ENCODE measurements at places on chromosomes 11 and 22. TPM values are rescaled to one million over a fixed set of nuclear protein-coding genes. Genes with fewer than 3 reads are reported as not detected.

DNA sequence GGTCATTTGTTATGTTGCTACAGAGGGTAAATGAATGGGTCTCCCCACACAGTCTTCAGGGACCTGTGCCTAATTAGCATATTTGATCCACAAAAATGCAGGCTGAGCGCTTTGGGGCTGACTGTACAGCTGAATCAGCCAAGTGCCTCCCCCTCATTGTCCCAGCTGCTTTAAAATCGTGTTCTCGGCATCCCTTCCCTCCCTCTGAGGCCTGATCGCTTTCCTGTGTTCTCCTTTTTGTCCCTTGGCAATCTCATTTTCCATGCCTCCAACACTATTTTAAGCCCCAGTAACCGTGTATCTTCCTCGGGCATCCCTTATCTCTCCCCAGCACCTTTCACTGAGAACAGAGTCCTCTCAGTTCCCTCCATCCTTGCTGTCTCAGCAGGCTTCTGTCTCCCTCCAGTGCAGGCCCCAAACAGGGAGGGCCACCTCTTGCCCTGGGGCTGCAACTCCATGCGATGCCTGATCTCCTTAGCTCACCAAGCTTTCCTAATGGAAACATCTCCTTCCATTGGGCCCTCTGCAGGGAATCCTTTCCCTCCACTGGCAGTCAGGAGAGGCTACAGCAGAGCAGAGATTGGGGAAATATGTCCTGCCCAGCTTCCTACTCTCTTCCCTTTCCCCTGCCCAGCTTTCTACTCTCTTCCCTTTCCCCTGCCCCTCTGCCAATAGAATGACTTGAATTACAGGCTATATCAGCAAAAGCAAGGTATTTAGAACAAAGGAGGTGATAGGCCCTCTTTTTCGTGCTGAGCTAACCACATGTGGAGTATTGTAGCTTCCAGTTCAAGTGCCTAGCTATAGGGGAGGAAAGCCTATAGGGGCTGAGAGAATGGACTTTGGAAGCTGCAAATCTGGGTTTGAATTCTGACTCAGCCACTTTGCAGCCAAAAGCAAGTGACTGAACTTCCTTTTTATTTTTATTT, 13.8 kb downstream of the UQCR10 start:
- DNase-seq: no peak

The NCF4 gene
- 30.4 TPM for total RNA-seq

The OR52N4 gene
- total RNA-seq: 0.85 TPM

The CAVIN3 gene
- total RNA-seq: 145 TPM

The OR2D2 gene
- not detected for total RNA-seq

DNA sequence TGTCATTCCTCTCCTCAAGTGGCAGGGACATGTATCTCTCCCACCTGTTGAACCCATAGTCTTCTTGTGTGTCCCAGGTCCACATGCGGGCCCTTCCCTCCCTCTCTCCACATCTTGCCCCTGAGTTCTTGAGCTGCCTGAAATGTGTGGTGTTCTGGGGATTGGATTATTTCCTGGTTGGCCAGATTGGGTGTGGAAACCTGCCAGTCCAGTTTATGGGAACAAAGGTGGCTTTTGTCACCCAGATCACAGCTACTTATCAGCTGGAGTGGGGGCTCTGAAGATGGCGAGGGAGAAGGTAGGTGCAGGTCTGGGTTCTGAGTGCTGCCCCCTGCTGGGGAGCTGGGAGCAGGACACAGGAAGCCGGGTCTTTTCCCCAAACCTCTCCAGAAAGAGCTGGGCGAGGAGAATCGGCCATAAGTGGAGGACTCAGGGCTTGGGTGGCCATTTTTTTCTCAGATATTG, 14.2 kb downstream of the DTX4 start:
- DNase-seq: no peak

GRCh38 chr11:2196970-2197770, 25.6 kb upstream of the TH start:
- peak; percentile 88 for DNase-seq

GRCh38 chr22:46070215-46070802, 80.0 kb upstream of the PPARA start:
- DNase-seq: peak; percentile 89

DNA sequence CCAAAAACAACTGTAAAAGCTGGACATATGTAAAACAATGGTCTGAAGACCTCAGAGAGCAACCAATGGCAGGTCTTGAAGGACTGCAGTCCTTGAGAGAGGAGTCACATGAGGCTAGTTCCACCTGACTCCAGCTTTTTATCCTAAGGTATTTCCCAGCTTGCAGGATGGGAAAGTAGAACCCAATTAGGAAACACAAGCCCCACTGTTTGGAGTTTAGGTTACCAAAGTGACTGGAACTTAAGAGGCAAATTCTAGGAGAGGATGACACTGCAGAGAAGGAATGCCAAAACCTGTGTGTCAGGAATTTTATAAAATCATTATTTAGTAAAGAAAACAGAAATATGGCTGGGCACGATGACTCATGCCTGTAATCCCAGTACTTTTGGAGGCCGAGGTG, 18.4 kb downstream of the OR2AT4 start:
- no peak for DNase-seq

The MYEOV gene
- total RNA-seq: 1.2 TPM

The CHRDL2 gene
- 0.89 TPM for total RNA-seq

The TSPAN32 gene
- 7.3 TPM for total RNA-seq

DNA sequence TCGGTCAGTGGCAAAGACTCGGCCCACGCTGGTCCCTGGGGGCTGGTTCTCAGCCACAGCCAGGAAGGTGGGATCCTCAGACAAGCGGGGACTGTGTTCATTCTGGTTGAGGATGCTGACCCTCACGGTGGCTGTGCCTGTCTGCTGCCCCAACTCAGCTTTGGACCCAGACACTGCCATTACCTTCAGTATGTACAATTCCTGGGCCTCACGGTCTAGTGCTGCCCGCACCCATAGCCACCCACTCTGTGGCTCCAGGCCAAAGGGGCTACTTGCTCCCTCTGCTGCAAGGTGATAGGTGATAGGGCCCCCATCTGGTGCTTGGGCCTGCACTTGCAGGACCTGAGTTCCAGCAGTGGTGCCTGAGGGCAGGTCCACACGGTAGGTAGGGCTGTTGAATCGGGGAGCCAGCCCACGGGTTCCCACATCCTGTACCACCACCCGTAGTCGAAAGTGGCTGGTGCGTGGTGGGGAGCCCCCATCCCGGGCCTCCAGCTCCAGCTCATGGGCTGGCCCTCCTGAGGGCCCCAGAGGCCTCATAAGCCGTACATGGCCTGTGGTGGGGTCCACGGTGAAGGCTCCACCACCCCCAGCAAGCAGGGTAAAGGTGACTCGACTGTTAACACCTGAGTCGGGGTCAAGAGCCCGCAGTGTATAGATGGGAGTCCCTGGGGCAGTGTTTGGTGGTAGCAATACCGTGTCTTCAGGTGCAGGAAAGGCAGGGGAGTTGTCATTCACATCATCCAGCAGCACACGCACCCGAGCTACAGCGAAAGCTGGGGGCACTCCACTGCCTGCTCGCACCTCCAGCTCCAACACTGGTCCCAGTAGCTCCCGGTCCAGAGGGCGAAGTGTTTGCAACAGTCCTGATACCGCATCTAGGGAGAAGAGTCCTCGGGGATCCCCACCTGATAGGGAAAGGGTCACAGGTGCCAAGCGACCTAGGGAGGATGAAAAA, 13.2 kb upstream of the TPP1 start:
- DNase-seq: no peak

DNA sequence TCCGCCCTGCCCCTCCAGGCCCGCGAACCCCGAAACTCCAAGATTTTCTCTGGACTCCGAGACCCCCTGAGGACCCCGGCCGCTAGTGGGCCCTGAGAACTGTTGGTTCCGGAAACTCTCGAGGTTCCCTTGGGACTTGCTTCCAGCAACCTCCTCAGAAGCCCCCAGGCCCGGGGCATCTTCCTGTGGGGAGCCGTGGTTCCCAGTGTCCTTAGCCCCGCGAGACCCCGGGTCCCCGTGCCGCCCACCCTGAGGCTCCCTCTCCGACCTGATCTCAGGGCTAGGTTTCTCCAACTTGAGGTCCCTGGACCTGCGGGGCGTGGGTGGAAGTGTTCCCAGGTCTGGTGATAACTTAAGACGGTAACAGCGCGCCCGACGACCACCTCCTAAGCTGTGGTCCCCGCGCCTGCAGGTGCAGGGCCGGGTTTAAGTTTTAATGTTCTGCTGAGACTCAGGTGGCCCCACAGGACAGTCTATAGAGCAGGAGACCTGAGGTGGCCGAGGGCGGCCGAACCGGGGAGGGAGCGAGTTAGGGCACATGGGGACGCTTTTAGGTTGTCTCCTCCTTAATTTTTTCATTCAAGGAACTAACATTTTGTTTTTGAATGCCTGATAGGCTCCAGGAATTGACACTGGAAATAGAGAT, 720 bp downstream of the FAM118A start:
- no peak for DNase-seq

The CREB3L1 gene
- total RNA-seq: 20.8 TPM

DNA sequence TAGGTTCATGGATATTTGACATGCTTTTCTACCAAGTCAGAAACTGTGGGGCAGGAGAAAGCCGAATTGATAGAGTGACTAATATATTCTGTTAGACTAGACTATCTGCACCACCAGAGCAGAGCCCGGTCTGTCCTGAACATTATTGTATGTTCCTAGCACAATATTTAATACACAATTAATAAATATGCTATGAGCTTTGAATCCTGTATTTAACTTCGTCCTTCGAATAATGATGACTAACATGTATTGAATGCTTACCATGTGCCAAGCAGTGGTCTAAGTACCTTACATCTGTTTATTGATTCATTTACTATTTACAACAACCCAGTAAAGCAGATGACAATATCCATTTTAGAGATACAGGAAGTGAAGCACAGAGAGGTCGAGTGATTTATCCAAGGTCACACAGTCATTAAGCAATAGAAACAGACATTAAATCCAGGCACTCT, 44.8 kb upstream of the ANO3 start:
- no peak for DNase-seq

- DNase-seq: peak; percentile 44
Observed at GRCh38 chr11:78193806-78194205, 5.1 kb downstream of the USP35 start.

GRCh38 chr11:62004473-62004872, 37.0 kb upstream of the FTH1 start:
- no peak for DNase-seq

DNA sequence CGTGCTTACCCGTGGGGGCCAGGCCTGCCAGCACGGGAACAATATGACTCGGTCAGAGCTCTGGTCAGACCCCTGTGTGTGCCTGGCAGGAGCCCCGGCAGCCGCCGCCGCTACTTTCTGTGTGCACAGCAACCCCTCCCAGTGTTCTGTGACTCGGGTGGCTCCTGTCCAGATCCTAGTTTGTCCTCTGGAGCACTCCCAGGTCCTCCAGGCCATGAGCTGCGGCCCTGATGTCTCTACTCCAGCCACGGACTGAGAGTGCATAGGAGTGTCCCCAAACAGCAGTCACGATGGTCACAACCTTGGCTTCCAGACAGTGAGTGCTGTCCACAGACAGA, 3.2 kb downstream of the NDUFS8 start:
- DNase-seq: no peak

GRCh38 chr22:46998331-46998730, 235.9 kb downstream of the TBC1D22A start:
- DNase-seq: peak; percentile 51

All from sciatic nerve (tissue), 2 donors.